ENCODE measurements at places on chromosomes 2 and 18. TPM values are rescaled to one million over a fixed set of nuclear protein-coding genes. Genes with fewer than 3 reads are reported as not detected.

SRD5A2 gene
- 0.09 TPM for total RNA-seq

- no peak for ATAC-seq
Measured at GRCh38 chr2:177295484-177295883, 31.0 kb upstream of the NFE2L2 start.

- no peak for ATAC-seq
Measured at GRCh38 chr2:95024371-95024770, 1.1 kb upstream of the MAL start.

DNA sequence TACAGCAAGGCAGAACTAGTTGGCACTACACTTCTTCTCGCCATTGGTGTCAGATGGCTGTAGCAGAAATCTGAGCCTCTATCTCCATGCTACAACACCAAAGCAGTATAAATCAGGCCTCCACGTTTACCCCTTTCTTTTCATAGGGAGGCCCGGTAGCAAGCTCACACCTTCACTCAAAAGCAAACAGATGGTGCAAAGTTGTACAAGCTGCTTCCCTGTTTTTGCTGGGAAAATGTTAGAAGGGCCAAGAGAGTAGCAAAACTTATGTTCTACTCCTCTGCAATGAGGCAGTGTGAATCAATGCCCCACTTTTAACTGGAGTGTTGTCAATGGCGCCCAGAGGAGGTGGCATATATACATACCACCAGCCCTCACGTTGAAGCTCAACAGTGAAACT is 369.6 kb upstream of the NRXN1 start:
- ATAC-seq = no peak

DLX2 gene
- 0.23 TPM for total RNA-seq

ALPP gene
- total RNA-seq = 0.41 TPM

GRCh38 chr2:75577280-75577679 is 16.5 kb upstream of the EVA1A start:
- no peak for ATAC-seq

- ATAC-seq = no peak
Measured at GRCh38 chr2:239555571-239555905, 154.7 kb upstream of the HDAC4 start.

- ATAC-seq = no peak
Measured at GRCh38 chr18:26710470-26711096, 154.9 kb downstream of the AQP4 start.

- ATAC-seq = peak; percentile 53
Measured at GRCh38 chr2:217993817-217994463, 8.9 kb downstream of the TNS1 start.

DNA sequence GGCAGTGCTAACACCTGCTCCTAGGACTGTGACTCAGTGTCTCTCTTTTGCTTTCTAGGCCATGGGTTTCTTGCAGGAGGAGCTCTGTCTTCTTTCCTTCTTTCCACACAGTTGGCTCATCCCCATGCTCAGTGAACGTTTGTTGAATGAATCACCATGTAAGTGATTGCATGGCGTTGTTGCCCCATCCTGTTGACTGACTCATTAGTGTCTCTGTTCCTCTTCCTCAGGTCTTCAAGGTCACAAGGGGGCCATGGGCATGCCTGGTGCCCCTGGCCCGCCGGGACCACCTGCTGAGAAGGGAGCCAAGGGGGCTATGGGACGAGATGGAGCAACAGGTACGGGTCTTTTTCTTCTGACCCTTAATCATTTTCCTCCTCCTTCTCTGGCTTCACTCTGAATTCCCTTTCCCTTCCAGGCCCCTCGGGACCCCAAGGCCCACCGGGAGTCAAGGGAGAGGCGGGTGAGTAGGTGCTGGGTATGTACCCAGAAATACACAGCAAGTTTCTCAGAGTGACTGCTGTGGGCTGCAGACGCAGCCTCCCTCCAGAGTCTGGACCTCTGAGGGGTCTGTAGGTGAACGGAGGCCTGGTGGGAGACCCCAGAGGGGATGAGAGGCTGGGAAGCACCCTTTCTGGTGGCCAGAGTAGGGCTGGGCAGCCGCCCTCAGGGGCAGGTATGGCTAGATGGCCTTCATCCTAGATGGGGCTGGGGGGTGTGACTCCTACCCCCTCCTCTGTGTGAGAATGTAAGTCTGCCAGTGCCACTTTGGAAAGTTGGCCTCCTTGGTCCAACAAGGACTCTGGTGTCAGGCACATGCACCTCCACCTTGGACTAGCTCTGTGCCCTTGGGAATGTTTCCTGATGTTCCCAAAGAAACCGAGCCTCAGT is 32.4 kb downstream of the MARCO start:
- peak; percentile 26 for ATAC-seq

- no peak for ATAC-seq
Measured at GRCh38 chr2:110858135-110858725, 125.9 kb downstream of the ACOXL start.

RMND5A gene
- 38.3 TPM for total RNA-seq

- ATAC-seq = no peak
Measured at GRCh38 chr2:38723173-38723572, 28.0 kb downstream of the SRSF7 start.

DNA sequence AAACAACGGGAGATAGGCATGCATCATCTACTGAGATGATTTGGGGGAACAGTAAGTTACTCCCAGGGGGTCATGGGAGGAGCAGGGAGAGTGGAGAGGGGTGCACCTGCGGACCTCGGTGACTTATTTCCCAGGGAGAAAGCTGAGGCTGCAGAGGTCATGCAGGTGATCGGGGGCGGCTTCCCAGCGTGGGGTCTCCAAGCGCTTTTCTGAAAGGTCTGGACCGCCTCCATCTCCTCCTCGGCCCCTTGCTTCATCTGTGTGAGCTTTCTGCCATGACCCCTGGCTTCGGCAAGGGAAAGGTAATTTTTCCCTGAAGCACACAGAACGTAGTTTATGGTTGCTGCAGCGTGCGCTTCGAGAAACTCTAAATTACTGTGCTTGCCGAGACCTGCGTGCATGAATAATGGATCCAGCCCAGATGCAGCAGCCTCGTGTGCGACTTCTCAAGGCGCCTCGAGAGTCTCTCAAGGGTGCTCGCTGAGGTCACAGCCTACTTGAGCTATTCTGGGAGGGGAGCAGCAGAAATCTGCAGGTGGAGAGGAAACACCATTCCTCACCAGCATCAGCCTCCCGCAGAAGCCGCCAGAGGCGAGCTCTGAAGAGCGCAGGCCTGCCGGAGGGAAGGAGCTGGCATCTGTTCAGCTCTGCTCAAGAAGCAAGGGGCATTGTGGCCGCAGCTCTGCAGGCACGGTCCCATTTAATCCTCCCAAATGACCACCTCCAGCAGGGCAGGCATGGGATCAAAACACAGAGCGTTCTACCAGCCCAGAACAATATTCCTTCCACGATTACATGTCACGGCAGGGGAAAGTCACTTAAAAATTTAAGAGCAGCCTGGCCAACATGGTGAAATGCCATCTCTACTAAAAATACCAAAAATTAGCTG is 308.4 kb upstream of the MYT1L start:
- peak; percentile 70 for ATAC-seq

NETO1 gene
- total RNA-seq = not detected

PCARE gene
- total RNA-seq = 0.41 TPM

GRCh38 chr2:14927021-14927564 is 294.6 kb downstream of the LRATD1 start:
- ATAC-seq = no peak

- no peak for ATAC-seq
Measured at GRCh38 chr18:36340246-36340645, 42.7 kb downstream of the FHOD3 start.

LONRF2 gene
- total RNA-seq = 0.79 TPM

CHRNG gene
- 0.78 TPM for total RNA-seq

GRCh38 chr18:21502661-21503060 is 97.8 kb downstream of the ESCO1 start:
- no peak for ATAC-seq

ANXA4 gene
- 48.5 TPM for total RNA-seq
